ENCODE measurements at places on chromosomes 2 and 18. TPM values are rescaled to one million over a fixed set of nuclear protein-coding genes. Genes with fewer than 3 reads are reported as not detected.

XIRP2 gene
- total RNA-seq = not detected

- H3K27ac ChIP-seq = no peak overlapping the region
- no peaks in the 10 kb centered on the region for H3K36me3 ChIP-seq
- DNase-seq = peak; percentile 48
- H3K4me3 ChIP-seq = no peak overlapping the region
- H3K4me1 ChIP-seq = no peaks in the 10 kb centered on the region
- no peaks in the 10 kb centered on the region for H3K27me3 ChIP-seq
Measured at GRCh38 chr18:73980289-73980979, 167.2 kb downstream of the FBXO15 start.

DNA sequence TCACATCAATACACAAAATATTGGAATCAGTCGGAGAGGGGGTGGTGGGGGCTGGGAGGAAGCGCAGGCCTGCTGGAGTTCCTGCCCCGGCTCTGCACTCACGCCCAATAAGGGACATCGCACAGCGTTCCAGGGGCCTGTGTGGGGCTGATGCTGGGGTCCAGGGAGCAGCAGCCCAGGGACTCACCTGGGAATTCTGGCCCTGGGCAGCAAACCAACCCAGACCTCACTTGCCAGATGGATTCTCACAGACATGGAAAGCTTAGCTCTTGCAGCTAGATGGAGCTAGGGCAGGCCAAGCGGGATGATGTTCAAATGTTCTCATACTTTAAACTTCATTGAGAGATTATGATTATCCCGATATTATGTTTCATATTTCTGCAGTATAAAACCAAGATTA is 266.6 kb upstream of the TANK start:
- no peak overlapping the region for H3K4me3 ChIP-seq
- no peaks in the 10 kb centered on the region for H3K36me3 ChIP-seq
- no peaks in the 10 kb centered on the region for H3K27me3 ChIP-seq
- H3K4me1 ChIP-seq = peaks cover 4% of the 10 kb centered on the region
- no peak for DNase-seq

GRCh38 chr2:86831537-86831936 is 30.1 kb downstream of the CD8B start:
- no peaks in the 10 kb centered on the region for H3K27me3 ChIP-seq
- no peak overlapping the region for H3K4me3 ChIP-seq
- no peaks in the 10 kb centered on the region for H3K36me3 ChIP-seq
- peaks cover 3% of the 10 kb centered on the region for H3K4me1 ChIP-seq

- peaks cover 15% of the 10 kb centered on the region for H3K4me1 ChIP-seq
- H3K4me3 ChIP-seq = no peak overlapping the region
- H3K27ac ChIP-seq = no peak overlapping the region
- H3K27me3 ChIP-seq = no peaks in the 10 kb centered on the region
- no peak for DNase-seq
Measured at GRCh38 chr2:105674859-105675541, 69.7 kb upstream of the NCK2 start.

- no peak overlapping the region for H3K4me3 ChIP-seq
- H3K27me3 ChIP-seq = no peaks in the 10 kb centered on the region
- no peak for DNase-seq
- no peaks in the 10 kb centered on the region for H3K4me1 ChIP-seq
- no peak overlapping the region for H3K27ac ChIP-seq
Measured at GRCh38 chr2:185522472-185522871, 216.1 kb upstream of the FSIP2 start.

DNA sequence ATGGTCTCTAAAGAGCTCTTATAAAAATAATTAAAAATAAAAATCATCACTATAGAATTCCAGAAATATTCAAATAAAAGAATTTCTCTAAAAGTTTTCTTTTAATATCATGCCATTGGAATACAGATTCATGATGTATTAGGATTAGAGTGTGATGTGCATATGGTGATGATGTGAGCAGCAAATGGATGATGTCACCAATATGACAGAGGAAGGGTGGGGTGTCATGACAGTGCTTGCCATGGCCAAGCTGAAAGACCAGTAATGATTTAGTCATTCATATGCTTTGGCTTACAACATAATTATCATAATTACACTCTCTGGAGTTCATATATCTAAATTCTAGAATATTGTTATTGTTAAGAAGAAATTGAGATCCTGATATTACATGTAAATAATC is 27.4 kb upstream of the TTC32 start:
- H3K36me3 ChIP-seq = peaks cover 34% of the 10 kb centered on the region
- no peak overlapping the region for H3K4me3 ChIP-seq
- no peaks in the 10 kb centered on the region for H3K4me1 ChIP-seq
- no peak overlapping the region for H3K27ac ChIP-seq
- DNase-seq = no peak
- no peaks in the 10 kb centered on the region for H3K27me3 ChIP-seq
